HCT116 (cell line): ENCODE measurements at places on chromosomes 2 and 18.

- no peak for DNase-seq
Measured at GRCh38 chr2:99725820-99726219, 236.0 kb upstream of the REV1 start.

GRCh38 chr2:108184419-108184818 lies 55.3 kb upstream of the SULT1C3 start:
- peak; percentile 4 for DNase-seq

GRCh38 chr18:36424741-36425142 lies 127.2 kb downstream of the FHOD3 start:
- DNase-seq, result peak; percentile 29

DNA sequence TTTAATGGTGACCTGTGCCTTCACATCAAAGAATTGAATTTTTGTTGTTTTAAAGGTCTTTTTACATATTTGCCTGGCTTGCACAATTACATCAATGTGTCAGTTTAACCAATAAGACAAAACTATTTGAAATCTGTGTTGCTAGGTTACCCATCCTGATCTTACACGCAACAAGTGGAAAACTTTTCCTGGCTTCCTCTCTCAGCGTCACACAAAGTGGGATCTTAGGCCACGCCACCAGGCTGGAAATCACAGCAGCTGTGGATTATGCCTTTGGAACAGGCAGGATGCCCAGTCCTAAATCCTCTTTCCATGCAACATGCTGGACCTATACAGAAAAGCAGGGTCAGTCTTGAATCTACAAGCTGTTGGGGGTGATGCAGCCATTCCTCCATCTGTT lies 298.2 kb upstream of the HNRNPA3 start:
- DNase-seq, result no peak

GRCh38 chr18:74652392-74652988 lies 54.8 kb downstream of the ZNF407 start:
- peak; percentile 27 for DNase-seq

GRCh38 chr2:7619203-7619970 lies 702.2 kb downstream of the RNF144A start:
- DNase-seq, result no peak

- DNase-seq, result no peak
Measured at GRCh38 chr2:3242747-3243369, 134.8 kb downstream of the EIPR1 start.

GRCh38 chr2:43370146-43370545 lies 143.7 kb upstream of the ZFP36L2 start:
- no peak for DNase-seq

DNA sequence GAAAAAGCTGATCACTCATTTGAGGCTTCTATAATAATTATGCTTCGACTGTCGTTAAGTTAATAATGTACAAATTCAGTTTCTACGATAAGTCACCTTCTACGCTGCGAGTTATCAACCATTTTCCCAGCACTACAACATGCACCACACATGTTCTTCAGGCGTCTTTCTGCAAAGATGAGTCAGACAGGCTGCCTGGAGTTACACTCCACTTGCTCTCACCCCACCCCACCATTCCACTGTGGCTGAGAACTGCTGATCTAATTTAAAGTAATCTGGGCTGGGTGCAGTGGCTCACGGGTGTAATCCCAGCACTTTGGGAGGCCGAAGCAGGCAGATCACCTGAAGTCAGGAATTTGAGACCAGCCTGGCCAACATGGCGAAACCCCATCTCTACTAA lies 218.6 kb downstream of the DYM start:
- no peak for DNase-seq

DNA sequence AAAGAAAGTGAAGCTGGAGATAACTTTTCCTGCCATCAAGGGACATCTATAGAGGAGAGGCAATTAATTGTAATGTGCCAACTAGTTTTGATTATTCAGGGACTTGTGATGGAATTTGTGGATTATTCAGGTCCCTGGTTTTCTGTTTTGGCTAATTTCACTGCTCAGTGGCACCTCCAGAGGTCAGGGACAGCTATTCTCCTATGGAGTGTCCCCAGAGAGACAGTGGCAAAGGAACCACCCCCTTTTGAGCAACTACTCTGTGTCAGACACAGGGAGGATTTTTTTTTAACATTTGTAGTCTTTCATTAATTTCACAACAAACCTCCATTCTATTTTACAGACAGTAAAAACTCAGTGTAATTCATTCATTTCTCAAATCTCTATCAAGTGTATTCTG lies 206.0 kb upstream of the SPRED2 start:
- DNase-seq, result no peak

GRCh38 chr2:121429119-121429903 lies 101.4 kb upstream of the RNU4ATAC start:
- DNase-seq, result no peak

DNA sequence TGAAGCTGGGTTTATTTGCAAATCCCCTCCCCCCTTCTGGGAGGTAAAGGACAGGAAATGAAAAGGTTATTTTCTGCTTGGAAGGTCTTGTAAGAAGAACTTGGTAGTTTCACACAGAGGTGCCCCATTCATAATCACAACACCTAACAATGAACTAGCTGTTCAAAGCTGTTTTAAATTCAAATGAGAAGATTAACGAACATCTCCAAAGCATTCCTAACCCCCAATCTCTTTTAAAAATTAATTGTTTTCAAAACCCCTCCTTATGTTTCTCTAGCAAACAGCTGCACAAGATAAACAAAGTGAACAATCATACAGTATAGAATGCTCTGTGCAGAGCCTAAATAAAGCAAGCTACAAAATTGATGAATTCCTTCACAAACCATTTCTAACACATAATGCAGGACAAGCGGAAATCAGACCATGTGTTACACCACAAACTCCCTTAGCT lies 271.4 kb downstream of the SATB2 start:
- DNase-seq, result no peak

DNA sequence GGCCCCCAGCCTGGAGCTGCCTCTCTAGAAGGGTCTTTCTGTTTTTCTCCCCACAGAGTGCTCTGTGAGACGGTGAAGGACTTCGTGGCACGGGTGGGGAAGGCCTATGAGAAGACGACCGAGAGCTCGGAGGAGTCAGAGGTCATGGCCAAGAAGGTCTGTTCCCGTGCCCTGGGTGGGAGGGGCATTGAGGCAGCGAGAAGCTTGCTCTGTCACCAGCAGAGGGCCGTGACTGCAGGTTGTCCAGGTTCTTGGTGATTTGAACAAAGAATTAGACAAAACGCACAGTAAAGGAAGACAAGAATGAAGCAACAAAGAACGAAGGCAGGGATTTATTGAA lies 93.9 kb downstream of the DGKD start:
- DNase-seq, result no peak

DNA sequence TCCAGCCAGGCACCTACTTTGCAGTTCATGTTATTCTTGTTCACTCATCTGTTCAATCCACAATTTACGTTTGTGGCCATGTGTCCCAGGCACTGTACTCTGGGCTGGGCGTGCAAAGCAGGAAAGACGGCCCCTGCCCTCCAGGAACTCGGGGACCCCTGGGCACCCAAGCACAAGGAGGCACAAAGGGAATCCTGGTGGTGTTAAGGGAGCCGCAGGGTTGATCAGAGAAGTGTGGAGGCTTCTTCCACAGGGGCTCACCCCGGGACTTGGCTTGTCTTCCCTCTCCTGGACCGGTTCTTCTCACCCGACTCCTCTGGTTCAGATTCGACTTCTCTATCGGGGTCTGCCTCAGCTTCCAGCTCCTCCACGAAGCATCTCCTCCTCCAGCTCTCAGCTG lies 230.5 kb downstream of the BCL2 start:
- DNase-seq, result no peak

- no peak for DNase-seq
Measured at GRCh38 chr2:69572641-69573040, 70.9 kb downstream of the AAK1 start.

- no peak for DNase-seq
Measured at GRCh38 chr2:88053296-88053695, 2.3 kb downstream of the KRCC1 start.

GRCh38 chr18:72409903-72410302 lies 134.2 kb downstream of the CBLN2 start:
- DNase-seq, result no peak

DNA sequence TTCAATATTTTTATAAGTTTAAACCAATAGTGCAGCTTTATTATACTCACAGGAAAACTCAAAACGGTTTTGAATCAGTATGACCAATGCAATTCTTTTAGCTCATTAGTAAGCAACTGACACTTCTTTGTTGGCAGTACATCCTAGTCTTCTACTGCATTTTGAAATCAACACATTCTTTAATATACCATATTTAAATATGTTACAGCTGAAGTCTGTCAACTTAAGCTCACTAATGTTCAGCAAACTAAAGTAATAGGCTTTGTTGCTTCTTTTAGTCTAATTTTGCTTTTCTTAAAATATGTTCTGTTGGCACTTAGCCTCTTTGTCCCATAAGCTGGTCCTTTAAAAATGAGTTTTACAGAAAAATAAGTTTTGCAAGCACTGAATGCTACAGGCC lies 55.4 kb upstream of the CCBE1 start:
- no peak for DNase-seq

GRCh38 chr2:236888794-236889780 lies 196.6 kb upstream of the COPS8 start:
- DNase-seq, result no peak

- no peak for DNase-seq
Measured at GRCh38 chr2:8574196-8575037, 107.4 kb upstream of the ID2 start.

- no peak for DNase-seq
Measured at GRCh38 chr2:158994920-158995676, 26.7 kb downstream of the TANC1 start.

DNA sequence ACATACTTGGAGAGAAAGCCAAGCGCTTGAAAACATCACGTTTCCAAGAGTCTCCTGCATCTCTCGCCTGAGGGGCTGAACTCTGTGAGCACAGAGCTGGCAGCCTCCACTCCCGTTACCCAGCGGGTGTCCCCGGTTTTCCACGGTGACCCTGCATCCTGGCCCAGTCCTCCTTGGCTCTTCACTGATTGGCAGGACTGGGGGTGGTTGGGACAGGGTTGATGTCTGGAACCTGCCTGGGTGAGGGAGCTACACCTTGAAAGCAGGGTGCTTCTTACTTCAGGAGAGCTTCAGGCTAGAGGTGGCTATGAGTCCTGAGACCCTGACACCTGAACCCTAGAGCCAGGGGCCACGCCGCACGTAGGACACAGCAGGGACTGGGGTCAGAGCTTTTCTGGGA lies 234.1 kb downstream of the DYSF start:
- DNase-seq, result no peak

- DNase-seq, result no peak
Measured at GRCh38 chr18:58243401-58243800, 199.4 kb downstream of the NEDD4L start.

GRCh38 chr2:135874777-135875365 lies 1.4 kb downstream of the MCM6 start:
- no peak for DNase-seq

DNA sequence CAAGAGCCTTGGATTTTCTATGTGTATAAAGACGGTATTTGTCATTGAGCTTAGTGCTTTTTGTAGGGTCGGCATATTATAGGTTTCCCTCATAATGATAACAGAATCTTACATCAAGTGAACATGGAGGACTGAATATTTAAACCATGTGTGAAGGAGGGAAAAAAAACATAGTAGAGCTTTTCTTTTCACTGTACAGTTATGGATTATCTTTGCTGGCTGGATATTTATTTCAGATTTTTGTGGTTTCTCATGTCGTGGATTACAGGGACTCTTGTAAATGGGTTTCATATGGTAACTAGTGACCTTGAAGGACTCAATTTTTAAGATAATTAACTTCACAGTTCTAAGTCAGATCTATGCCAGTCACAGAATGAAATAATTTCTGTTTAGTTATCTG lies 330.2 kb upstream of the NRP2 start:
- no peak for DNase-seq

DNA sequence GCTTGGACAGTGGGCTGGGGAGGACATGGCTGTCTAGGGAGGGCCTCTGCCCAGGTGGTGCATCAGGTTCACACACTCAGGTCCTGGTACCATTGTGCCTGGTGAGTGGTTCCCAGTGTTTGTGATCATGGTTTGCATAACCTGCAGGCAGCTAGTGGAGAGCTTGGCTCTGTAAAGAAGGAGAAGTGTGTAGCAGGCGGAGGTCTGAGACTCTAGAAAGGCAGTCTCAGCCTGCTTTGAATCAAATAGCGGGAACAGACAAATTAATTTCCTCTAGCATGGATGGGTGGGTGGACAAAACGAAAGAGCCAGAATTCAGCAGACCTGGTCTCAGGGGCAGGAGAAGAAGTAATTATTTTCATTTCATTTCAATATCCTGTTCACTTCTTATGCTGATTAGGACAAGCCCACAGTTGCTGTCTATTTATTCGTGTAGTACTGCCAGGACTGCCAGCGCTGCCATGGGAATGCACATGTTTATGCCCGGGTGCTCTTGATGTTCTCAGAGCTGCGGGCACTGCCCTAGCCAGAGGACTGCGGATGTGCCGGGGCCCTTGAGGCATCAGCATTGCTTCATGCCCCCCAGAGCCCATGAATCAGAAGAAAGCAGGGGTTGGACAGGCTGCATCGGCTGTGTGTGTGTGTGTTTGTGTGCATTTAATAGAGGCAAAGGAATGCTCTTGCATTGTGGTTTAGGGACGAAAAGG lies 45.4 kb upstream of the DLX2 start:
- DNase-seq, result no peak

- no peak for DNase-seq
Measured at GRCh38 chr2:10228611-10229365, 73.9 kb upstream of the HPCAL1 start.

GRCh38 chr2:41544709-41545108 lies 503.1 kb upstream of the PKDCC start:
- DNase-seq, result no peak

- no peak for DNase-seq
Measured at GRCh38 chr2:40470822-40471813, 19.2 kb upstream of the SLC8A1 start.
